Fibroblast of skin of abdomen (primary cell): ENCODE measurements at places on chromosomes 16 and 17.

- peak; percentile 94 for DNase-seq
These were observed 70.1 kb upstream of the CREBBP start for GRCh38 chr16:3950343-3951193.

DNA sequence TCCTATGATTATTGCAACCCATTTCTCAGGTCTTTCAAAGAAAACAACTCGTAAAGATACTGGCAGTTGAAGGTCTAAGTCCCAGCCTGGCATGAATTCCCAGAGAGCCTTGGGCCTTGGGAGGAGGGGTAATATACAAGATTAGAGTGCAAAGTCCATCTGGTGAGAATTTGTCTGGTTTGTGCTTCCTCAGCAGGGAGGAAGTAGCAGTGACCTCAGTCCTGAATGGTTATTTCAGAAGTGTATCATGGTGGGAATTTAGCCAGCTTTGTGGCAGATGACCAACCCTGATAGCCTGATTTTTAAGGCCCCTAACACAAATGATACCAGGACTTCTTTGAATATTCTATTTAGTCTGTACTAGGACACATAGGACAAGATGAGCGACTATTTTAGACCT lies 151.2 kb upstream of the TBX2 start:
- DNase-seq: no peak

GRCh38 chr17:62787366-62787765 lies 20.7 kb downstream of the MARCHF10 start:
- peak; percentile 49 for DNase-seq

DNA sequence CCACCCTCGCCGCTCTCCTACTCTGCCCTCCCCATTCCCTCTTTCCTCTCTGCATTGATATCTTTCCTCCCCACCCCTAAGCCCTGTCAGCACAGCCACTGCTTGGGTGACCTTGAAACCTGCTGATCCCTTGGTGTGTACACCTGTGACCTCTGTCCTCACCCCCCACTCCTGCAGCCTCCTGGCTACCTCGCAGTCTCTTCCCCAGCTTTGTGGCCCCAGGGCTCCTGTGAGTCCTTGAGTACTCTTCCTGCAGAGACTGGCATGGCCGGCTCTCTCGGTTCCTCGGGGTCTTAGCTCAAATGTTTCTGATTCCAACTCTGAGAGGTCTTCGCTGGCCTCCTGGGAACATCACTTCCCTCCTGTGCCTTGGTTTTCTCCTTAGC lies 31.7 kb downstream of the ADCY7 start:
- DNase-seq: no peak

DNA sequence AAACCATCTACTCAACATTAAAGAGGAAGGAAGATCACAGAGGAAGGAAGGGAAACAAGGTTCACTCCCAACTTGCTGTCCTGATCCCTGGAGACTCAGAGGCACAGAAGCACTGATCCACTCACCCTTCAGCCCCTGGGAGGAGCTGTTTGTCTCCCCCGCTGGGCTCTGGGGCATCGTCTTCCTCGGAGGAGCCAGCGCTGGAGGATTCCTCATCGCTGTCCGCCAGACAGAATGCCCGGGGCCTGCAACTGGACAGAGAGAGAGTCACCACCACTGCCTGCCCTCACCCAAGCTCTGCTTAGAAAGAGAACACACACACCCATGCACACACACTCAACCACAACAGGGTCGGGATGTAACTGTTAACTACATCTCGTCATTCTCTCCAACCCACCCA lies 24.8 kb upstream of the ERN1 start:
- DNase-seq: no peak

DNA sequence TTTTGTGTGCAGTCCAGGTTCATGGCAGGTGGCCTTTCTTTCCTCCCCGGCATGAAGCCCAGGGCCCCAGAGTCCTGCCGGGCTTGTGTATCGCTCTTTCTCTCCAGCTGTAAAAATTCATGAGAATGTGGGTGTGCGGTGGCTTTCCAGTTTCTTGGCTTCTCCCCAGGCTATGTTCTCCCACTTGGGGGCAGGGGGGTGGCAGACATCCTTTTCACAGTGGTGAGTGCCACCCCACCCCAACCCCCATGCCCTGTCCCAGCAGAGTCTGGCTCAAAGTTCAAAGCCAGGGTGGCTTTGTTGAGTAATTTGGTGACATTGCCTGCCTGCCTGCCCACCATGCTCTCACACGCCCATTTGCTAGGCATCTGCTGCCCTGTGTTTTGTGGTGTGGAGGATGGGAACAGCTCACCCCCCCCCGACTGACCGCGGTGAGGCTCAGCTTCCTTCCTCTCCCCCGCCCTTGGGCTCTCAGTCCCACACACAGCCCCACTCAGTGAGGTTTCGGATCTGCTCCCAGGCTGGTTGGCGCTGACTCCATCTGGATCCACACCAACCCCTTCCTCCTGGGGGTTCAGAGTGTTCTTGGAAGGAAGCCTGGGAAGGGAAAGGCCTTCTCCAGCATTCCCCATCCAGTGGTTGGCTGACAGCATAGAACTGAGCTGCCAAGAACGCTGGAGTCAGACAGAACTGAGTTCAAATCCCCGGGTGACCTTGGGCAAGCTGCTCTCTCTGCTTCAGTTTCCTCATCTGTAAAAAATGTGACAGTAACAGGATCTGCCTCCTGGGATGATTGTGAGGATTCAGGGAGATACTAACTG lies 36.0 kb downstream of the CHD9 start:
- peak; percentile 99 for DNase-seq

GRCh38 chr16:9047689-9048301 lies 43.6 kb upstream of the HAPSTR1 start:
- DNase-seq: peak; percentile 99

GRCh38 chr17:1611715-1612114 lies 16.9 kb downstream of the SLC43A2 start:
- no peak for DNase-seq

DNA sequence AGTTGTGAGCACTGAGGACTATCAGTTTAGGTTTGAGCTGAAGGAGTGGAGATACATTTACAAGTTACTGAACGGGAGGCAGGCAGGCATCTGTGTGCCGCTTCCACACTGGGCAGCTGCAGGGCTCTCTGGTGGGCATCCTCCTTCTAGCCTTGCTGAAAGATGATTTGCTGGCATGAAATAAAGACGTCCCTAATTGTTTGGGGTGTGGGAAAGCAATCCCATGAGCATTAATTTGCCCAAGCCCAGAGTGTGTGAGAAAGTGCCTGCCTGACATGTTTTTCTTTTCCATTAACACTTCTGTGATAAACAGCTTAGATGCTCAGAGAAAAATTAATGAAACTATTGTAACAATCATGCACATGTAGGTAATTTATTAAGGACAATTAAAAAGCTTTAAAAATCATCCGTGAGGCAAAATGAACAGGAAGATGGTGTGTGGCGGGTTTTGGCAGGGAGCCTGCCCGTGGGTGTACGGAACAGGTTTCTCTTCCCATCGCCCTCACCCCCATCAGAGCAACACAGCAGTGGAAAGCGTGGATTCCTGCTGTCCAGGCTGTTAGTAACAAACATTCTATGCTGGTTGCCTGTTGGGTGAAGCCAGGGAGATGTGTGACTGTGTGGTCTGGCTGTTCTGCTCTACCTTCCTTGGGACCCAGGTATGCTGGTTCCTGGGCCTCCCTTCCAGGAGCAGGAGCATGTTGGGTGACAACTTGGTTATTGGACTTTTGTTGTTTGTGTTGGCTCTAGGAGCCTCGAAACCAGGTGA lies 191.9 kb downstream of the MSI2 start:
- no peak for DNase-seq

DNA sequence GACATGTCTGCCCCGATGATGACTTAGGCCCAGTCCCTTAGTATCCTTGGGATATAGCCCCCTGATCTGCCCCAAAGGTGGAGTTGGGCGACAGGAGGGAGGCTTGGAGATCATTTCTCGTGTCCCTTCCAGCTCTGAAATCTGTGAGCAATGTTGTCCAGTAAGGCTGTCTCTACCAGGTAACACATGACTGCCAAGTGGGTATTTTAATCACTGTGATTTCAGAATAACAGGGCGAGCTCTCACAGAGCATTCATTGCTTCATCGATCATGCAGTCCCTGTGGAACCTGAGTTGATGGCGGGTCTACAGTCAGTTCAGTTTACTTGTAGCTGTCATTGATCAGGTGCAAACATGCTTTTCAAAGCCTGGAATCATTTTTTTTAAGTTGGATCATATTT lies 39.2 kb downstream of the KSR1 start:
- no peak for DNase-seq

DNA sequence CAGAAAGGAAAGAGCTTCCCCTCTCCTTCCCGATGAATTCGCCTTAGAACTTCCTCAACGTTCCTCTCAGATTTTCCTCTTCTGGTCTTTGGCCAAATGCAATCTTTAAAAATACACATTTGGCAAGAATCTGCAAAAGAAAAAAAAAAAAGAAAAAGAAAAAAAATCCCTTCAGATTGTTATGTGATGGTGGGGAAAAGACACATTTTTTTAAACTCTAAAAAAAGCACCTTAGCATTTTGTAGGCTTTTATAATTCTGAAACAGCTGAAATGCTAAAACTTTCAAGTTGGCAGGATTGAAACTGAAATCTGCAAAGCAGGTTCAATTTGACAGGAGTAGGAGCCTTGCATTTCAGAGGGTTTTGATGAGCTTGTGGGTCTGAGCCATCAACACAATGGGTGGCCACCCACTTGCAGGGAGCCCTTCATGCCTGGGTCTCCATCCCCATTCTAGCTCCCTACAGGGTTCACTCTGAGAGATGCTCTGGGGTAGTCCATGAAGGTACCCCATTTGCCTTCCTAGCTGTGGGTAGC lies 33.1 kb downstream of the CACNG3 start:
- no peak for DNase-seq

GRCh38 chr17:13806092-13806491 lies 204.4 kb upstream of the HS3ST3A1 start:
- no peak for DNase-seq

- DNase-seq: no peak
These were observed 55.9 kb upstream of the SIAH1 start for GRCh38 chr16:48441106-48441505.

DNA sequence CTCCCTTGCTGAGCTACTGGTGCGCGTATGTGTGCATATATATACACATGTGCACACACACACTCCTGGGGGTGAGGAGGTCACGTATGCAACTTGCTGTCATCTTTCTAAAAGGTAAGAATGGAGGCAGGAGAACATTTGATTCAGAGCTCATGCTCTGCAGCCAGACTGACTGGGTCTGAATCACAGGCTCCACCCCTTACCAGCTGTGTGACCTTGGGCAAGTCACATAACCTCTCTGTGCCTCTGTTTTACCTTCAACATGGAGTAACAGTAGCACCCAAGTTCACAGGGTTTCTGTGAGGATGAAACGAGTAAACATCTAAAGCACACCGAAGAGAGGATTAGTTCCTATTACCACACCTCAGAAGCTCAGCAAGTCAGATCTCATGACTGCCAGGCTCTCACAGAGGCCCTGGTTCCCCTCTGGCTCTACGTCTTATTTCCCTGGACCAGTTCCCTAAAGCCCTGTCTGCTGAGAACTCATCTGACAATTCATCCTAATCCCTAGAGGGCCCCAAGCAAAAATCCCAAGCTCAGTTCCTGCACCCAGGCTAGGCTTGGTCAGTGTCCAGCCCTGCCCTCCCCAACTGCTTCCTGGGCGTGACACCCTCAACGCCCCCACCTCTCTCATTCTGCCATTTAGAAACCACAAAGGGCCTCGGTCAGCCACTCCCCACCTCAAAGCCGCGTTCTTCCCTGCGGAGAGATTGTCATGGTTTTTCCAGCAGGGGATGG lies 28.7 kb downstream of the ABR start:
- no peak for DNase-seq

- peak; percentile 79 for DNase-seq
These were observed 107.2 kb downstream of the ANKFN1 start for GRCh38 chr17:56260376-56261002.

DNA sequence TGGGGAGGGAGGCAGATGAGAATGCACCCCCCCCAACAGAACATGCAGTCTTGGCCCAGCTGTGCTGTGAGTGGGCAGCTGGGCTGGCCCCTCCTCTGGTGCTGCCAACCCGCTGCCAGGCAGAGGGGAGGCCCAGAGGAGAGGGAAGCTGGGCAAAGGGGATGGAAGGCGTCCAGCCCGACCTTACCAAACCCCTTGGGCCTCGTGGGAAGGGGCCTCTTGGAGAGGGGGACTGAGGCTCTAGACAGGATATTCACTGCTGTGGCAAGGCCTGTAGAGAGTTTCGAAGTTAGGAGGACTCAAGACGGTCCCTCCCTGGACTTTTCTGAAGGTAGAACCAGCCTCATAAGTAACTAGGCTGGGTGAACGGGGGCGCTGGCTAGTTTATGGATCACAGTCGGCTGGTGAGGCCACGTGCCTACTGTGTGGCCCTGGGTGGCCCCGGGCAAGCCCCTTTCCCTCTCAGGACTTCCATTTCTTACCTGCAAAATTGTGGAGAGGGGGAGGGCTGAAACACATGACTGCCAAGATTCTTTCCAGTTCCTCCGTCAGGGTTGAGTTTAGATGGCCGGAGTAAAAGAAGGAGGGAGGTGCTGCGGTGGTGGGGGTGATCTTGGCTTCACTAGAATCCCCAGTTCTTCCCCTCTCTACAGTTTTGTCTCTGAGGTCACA lies 857 bp upstream of the STAT5A start:
- DNase-seq: no peak

- DNase-seq: peak; percentile 44
These were observed 99.0 kb downstream of the OMG start for GRCh38 chr17:31198026-31198425.

DNA sequence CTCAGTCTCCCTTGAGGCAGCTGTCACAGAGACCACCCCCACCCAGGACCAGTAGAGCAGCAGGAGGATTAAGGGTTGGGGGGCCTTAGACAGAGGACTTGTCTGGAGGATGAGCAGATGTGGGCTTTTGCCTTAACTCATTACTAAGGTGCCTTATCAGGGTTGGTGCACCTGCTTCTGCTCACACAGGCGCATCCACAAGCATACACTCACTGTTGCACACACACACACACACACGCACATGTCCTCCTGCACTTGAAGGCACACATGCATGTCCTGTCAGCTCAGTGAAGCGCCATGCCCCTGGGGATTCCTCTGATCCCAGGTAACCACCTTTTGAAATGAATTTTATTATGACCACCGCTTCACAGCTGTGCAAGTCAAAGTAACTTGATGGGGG lies 1.2 kb downstream of the GFAP start:
- DNase-seq: no peak

DNA sequence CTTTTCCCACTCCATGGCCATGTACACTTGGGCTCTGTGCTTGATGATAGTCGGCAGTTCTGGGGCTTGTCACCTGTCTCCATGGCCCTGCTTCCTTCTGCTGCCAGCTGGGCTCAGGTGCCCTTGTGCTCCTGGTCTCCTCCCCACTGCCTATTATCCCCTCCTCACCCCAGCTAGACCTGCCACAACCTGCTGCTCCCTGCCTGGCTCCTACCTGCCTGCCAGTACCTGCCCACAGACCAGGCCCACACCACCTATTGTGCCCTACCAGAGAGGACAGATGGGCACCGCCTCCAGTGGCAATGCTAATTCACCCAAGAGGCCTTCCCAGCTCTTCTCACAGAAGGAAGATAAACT lies 538 bp upstream of the RAPGEFL1 start:
- DNase-seq: no peak

DNA sequence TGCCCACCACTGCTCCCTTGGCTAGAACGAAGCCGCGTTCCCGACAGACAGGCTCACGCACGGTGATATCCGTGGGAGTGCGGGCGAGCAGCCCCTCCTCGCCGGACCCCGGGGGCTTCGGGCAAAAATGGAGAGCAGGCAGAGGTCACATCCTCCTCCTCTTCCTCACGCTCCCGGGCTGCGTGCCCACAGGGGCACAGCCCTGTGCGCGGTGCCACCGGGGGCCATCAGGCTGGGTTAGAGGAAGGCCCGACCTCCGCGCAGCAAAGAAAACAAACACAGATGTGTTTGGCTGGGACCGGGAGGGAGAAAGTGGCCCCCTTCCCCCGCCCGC lies 519 bp upstream of the NTN1 start:
- no peak for DNase-seq

GRCh38 chr16:24471561-24472350 lies 67.6 kb upstream of the RBBP6 start:
- no peak for DNase-seq
